ENCODE measurements at places on chromosomes 16 and 17.

- no peak for DNase-seq
These were observed 50.6 kb downstream of the CNGB1 start for GRCh38 chr16:57920215-57920879.

DNA sequence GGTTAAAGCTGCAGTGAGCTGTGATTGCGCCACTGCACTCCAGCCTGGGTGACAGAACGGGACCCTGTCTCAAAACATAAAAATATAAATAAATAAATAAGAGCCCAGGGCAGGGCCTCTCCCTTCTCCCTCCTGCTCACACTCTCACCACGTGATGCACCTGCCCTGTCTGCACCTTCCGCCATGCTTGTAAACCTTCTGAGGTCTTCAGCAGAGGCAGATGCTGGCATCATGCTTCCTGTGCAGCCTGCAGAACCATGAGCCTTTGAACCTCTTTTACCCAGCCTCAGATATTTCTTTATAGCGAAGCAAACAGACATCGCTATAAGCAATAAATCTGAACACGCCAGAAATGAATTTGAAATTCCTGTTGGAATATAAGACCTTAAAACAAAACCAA lies 48.5 kb downstream of the HNF1B start:
- DNase-seq, result no peak

DNA sequence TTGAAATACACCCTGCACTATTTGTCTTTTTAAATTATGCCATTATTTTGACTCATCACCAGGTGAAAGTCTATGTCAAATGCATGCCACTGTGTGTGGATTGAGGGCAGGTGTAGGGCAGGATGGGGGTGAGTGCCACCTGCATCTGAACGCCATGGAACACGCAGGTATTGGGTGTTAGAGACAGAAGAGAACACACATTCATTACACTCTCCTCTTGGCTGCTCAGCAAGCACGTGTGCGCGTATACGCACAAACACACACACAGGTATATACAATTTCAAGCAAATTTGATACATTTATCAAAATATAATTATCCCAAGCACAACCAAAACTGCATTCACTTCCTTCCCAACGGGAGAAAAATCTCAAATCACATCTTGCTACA lies 268.9 kb downstream of the NTN1 start:
- DNase-seq, result no peak

GRCh38 chr17:82325286-82326180 lies 8.0 kb downstream of the SECTM1 start:
- DNase-seq, result no peak

- no peak for DNase-seq
These were observed 211.5 kb upstream of the ASIC2 start for GRCh38 chr17:33504571-33504970.

DNA sequence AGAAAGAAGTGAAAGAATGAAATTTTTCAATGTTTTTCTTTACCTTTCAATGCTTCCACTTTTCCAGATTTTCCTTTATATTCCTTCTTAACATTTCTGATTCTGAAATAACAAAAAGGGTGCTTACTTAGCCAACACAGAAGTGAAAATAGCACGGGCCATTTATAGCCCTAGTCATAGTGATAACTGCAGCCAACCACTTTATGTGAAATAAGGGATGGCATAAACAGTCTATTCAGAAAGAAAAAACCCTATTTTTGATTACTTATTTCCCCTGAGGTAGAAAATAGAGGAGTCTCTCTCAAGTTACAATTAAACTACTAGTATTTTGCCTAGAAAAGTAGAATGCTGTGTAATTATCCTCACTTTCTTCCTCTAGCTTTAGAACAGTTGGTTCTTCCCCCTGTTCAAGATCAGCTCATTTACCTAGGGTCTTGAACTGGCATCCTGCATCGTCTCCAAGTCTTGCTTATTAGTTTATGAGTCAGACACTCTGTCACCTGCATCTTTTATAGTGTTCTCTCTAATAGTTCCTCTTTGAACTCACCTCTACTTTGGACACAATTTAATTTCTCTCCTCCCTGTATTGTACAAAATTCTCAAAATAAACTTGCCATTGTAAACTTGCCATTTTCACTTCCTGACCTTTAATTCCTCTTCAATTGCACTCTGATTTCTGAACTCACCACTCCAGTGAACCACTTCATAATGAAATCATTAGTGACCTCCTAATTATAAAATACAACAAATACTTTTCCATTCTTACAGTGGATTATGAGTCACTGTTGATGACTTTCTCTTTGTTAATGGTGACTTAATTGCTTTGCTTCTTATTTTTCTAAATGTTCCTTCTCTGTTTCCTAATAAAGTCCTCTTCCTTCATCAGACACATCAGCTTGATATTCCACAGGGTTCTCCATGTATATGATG lies 23.6 kb downstream of the ABCA6 start:
- no peak for DNase-seq

- no peak for DNase-seq
These were observed 299.0 kb downstream of the CEP112 start for GRCh38 chr17:65892912-65893377.

DNA sequence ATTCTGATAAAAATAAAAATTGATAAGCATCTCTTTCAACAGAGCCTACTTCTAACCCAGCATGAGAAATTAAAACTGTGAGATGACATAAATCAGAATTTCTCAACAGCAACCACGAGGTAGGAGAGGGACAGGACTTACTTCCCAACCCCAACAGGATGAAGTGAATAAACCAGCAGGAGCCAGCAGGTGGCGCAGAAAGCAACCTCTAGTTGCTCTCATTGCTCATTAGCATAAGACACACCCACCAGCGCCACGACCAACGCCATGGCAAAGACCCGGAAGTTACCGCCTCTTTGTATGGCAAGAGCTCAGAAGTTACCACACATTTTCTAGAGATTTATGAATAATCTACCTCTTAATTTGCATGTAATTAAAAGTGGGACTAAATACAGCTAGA lies 189.4 kb upstream of the CDH8 start:
- peak; percentile 64 for DNase-seq

DNA sequence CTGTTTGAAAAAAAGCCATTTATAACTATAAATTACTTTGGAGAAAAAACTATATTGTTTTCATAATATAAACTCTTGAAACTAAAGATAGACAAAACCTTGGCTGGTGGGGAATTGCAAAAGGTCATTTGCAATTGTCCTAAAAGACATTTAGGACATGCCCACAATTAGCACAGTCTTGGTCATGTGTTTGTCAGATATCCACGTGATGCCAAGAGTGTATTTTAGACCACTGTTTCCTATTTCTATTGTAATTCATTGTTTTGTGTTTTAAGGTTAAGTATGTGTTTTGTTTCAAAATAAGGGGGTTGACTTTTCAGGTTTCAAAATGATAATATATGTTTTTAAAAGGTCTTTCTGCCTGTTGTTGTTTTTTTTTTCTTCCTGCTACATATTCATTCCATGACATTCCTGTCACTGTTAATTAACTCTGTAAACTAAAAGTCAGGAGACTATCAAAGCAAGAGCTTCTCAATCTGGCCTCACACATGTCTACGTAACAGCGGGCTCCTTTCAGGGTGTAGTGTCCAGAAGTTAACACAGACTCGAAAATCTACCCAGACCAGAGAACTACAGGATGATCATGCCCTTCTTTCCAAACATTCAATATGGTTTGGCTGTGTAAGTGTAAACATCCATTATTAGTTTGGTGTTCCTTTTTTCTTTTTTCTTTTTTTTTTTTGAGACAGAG lies 58.7 kb downstream of the COG7 start:
- DNase-seq, result no peak

GRCh38 chr16:66229651-66230050 lies 136.8 kb upstream of the CDH5 start:
- no peak for DNase-seq

DNA sequence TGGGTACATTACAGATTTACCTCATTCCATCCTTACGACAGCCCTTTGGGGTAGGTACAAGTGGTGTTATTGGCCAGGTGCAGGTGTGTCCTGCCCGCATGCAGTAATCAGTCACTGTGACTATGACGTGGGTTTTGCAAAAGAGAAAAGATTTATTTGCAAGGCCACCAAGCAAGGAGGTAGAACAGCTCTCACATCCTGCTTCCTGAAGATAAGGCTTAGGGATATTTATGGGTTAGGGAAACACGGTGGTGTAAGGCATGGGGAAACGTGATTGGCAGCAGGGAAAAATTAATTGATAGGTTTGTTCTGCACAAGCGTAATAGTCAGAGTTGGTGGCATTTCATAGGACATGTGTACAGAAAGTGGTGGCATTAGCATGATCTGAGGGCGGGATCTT lies 214.8 kb downstream of the PARN start:
- no peak for DNase-seq

DNA sequence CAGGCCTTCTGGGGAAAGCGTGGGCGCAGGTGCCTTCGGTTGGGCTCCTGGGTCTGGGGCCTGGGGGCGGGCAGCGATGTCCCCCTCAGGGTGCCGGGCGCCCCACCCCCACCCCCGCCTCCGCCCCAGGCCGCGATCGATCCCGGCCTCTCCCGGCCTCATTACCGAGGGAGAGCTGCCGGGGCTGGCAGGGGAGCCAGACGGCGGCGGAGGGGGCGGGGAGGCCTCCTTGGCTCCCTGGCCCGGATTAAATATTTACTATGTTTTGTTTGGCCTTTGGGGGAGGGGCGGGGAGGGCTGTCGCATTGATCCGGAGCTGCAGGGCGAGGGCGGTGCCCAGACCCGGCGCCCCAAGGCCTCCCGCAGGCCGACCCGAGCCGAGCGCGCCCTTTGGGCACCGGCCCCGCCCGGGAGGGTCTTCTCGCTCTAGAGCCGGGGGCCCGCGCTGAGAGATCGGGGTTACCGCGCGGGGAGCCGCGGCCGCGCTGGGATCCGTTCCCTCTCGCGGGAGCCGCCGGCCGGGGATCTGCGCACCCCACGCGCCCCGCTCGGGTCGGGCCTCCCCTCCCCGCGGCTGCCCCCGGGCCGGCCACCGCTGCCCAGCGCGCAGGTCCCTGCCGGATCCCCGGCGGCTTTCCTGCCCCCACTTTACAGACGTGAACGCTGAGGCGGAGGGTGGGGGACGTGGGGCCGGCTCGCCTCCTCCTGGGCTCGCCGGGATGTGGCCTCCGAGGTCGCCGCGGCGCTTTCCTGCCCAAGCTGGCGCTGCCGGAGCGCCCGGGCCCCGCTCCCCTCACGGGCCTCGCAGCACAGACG lies 27.0 kb downstream of the RTN4RL1 start:
- DNase-seq, result no peak

DNA sequence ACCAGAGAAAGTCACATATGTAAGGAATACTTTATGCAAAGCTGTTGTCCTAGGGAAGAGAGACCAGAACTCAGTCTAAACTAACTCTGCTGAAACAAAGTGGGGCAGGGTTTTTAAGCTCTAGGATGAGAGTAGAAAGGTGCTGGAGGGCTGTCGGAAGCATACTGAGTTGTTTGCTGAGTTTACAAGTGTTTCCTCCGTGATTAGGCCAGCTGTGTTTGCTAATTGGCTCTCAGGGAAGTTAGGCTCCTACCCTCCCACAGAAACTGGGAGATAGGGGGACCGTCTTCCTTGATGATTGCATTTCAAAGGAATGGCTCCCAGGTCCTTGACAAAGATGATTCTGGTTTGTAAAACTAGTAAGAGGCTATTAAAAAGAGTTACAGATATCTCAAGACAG lies 24.4 kb upstream of the CRYM start:
- DNase-seq, result no peak

- no peak for DNase-seq
These were observed 24.1 kb downstream of the BLMH start for GRCh38 chr17:30267625-30268024.

All from NT2/D1 (cell line).